Mesenteric fat pad (tissue), 1 donor: ENCODE measurements at places on chromosomes 4 and X. TPM values are rescaled to one million over a fixed set of nuclear protein-coding genes. Genes with fewer than 3 reads are reported as not detected.

The SPOCK3 gene
- total RNA-seq, result not detected

DNA sequence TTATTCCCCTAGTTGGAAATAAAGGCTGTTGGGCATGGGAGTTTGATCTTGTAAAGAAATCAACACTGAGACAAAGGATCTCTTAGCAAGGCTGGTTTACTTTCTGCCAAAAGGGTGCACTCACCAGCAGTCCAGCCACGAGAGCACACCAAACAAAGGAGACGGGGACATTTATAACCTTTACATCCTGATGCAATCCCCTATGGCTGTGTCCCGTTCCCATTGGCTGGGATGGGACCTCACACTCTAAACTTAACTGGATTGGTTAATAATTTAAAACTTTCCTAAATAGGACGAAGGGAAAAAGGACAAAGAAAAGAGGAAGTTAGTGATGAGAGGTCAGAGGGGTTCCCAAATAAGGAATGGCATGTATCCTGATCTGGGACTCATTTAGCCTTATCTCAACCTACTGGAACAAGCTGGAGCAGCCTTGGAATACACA lies 17.9 kb downstream of the METAP1 start:
- DNase-seq, result no peak

The C4orf51 gene
- not detected for total RNA-seq

DNA sequence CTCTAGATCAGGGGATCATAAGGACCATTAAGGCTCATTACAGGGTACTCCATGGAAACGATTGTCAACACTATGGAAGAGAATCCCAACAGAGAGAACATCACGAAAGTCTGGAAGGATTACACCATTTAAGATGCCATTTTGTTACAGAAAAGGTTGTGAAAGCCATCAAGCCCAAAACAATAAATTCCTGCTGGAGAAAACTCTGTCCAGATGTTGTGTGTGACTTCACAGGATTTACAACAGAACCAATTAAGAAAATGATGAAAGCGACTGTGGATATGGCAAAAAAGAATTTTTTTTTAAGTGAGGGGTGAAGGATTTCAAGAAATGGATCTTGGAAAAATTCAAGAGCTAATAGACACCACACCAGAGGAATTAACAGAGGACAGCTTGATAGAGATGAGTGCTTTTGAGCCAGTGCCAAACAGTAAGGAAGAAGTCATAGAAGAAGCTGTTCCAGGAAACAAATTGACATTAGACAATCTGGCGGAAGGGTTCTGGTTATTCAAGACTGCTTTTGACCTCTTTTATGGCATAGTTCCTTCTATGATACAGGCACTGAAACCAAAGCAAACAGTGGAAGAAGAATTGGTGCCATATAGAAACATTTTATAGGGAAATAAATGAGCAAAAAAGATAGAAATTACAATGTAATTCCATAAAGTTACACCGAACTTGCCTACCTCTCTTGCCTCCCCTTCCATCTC lies 17.3 kb upstream of the LSM6 start:
- no peak for DNase-seq

DNA sequence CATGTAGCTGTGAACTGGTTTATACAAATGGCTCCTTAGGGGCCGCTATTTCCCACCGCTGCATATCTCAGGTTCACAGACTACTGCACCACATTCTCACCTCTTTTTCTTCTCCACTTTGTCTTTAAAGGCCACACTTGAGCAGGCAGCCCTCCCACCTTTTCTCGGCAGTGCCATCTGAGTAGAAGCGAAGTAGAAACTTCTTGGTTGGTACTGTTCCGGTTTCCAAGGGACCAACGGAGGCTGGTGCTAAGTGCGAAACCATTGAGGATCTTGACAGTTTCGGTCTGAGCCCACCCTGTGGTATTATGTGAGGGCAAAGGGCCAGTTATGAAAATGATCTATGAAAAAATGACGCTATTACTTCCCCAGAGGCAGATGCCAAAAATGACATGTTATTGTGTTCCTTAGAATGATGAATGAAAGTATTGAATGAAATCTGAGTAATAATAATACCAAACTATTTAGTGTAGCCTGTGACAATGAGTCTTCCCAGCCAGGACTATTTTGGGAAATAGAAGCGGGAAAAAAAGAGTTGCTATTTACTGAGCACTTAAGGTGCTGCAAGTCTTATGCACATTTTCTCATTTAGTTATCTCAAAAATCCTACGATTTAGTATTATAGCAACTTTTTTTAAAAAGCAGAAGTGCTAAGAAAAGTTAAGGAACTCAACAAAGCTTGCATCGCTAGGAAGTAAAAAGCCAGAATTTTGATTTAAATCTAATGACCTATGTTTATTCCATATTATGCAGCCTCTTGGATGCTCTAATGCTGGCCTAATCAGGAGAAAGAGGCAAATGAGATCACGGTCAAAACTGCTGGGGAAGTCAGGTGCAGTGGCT lies 29.6 kb upstream of the CHRNA9 start:
- no peak for DNase-seq

- DNase-seq, result no peak
Measured at GRCh38 chr4:137422666-137423065, 109.6 kb downstream of the PCDH18 start.

The ADH7 gene
- not detected for total RNA-seq

GRCh38 chrX:3252744-3253143 lies 93.7 kb downstream of the MXRA5 start:
- DNase-seq, result no peak

GRCh38 chr4:158162631-158163030 lies 10.2 kb downstream of the GASK1B start:
- DNase-seq, result no peak

The CDKL2 gene
- total RNA-seq, result not detected

DNA sequence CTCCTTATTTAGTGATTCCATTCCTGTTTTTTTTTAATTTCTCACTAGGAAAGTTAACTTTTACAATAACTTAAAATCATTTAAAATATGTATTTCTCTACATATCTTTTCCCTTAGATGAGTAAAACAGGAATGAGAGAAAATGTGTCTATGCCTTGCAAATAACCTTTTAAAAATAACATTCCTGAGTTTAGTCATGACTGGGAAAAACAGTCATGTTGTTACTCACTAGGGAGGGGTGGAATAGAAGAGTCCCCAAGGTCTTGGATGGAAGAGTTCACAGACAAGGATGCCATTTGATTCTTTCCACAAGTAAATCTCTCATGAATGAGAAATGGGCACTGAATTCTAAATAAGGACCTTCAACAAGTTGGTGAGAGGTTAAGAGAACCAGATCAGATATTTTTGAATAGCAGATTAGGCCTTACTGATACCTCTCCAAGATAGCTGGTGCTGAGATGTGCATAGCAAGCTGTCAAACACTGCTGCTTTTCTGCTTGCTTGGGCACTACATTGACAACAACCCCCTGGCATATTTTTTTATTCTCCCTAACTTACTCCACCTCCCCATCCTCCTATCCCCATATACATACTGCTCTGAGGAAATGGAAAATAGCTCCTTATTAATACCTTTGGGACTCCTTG lies 25.1 kb downstream of the UGDH start:
- no peak for DNase-seq
